Nephron progenitor cell (in vitro differentiated cells): ENCODE measurements at places on chromosomes 4 and X.

DNA sequence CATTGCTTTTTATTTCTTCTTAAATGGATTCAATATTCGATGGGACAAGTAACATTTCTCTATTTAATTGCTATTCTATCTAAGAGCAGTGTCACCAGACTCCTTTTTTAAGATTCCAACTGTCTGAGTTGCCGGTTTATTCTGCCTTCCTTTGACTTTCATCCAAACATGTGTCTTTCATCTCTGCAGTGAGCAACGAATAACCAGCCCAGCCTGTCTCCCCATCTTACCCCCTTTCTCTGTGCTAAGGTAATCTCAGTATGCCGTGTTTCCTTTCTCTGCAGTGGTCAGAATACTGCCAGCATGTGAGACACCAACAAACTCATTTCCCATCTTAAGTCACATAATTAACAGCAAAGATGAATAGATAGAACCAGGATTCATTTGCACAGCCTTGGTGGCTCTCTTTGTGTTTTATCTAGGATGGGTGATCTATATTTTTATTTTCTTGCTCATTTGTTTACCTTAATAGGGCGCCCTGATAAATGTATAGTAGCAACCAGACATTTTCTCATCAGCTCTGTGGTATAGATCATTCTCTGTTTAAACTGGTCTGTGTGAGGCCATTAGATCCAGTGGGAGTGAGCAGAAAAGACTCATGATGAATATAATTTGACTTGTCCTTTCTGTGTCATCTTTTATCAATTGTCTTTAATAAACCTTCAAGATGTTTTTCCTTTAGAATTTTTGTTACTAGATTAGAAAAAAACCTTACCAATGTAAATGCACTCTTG is 394.8 kb upstream of the IGFBP7 start:
- peaks cover 14% of the 10 kb centered on the region for H3K4me1 ChIP-seq
- DNase-seq: no peak
- no peak overlapping the region for H3K4me3 ChIP-seq
- no peaks in the 10 kb centered on the region for H3K36me3 ChIP-seq

DNA sequence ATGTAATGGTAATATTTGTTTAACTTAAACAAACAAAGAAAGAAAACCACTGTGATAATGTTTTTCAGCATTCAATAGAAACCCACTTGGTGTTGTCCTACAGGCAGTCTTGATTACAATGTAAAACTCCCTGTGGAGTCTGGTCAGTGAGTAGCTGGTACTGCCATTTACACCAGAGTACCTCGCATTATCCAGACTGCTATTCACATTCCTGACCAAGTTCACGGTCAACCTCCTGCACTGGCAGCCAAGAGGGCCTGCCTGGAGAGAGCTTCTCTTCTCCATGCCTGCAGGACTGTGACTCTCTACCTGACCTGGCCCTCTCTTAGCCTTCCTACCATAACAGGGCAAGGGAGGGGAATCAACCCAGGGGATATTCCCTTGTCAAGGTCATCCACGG is 2.9 kb upstream of the LONRF3 start:
- H3K4me1 ChIP-seq: peaks cover 14% of the 10 kb centered on the region
- H3K36me3 ChIP-seq: no peaks in the 10 kb centered on the region
- no peak overlapping the region for H3K4me3 ChIP-seq
- H3K27me3 ChIP-seq: peaks cover 94% of the 10 kb centered on the region

DNA sequence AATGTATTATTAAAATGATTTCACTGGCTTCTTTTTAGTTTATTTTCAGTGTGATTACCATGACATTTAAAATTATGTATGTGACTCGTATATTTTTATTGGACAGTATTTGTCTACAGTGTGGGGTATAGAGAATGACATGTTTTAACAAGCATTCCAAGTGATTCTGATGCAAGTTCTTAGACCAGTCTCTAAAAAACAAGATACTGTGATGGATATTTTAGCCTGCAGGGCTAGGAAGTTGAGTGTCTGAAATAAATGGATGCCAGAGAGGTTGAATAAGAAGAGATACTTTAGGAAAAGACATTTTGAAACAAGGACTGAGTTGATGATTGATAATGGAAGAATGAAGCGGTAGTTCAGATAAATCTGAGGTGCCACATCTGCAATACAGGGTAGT is 3.5 kb upstream of the MAD2L1 start:
- no peak overlapping the region for H3K4me3 ChIP-seq
- H3K36me3 ChIP-seq: no peaks in the 10 kb centered on the region
- peaks cover 24% of the 10 kb centered on the region for H3K4me1 ChIP-seq
- no peaks in the 10 kb centered on the region for H3K27me3 ChIP-seq
- DNase-seq: no peak

GRCh38 chr4:142351958-142352357 is 494.1 kb downstream of the INPP4B start:
- no peak for DNase-seq
- H3K36me3 ChIP-seq: peaks cover 2% of the 10 kb centered on the region
- no peaks in the 10 kb centered on the region for H3K27me3 ChIP-seq
- H3K4me3 ChIP-seq: no peak overlapping the region
- H3K27ac ChIP-seq: no peak overlapping the region

GRCh38 chr4:163193717-163194116 is 27.0 kb upstream of the NAF1 start:
- H3K36me3 ChIP-seq: peaks cover 18% of the 10 kb centered on the region
- H3K4me3 ChIP-seq: no peak overlapping the region
- no peaks in the 10 kb centered on the region for H3K27me3 ChIP-seq
- no peaks in the 10 kb centered on the region for H3K4me1 ChIP-seq
- H3K27ac ChIP-seq: no peak overlapping the region
- DNase-seq: no peak

- peaks cover 35% of the 10 kb centered on the region for H3K4me1 ChIP-seq
- DNase-seq: no peak
- H3K27ac ChIP-seq: no peak overlapping the region
- no peak overlapping the region for H3K4me3 ChIP-seq
- peaks cover 3% of the 10 kb centered on the region for H3K27me3 ChIP-seq
- H3K36me3 ChIP-seq: no peaks in the 10 kb centered on the region
Measured at GRCh38 chr4:169618286-169618685, 2.1 kb upstream of the CLCN3 start.

GRCh38 chrX:72029483-72030411 is 102.0 kb downstream of the RTL5 start:
- H3K36me3 ChIP-seq: no peaks in the 10 kb centered on the region
- no peak overlapping the region for H3K27ac ChIP-seq
- no peaks in the 10 kb centered on the region for H3K27me3 ChIP-seq
- H3K4me1 ChIP-seq: peaks cover 9% of the 10 kb centered on the region

GRCh38 chr4:105198541-105198940 is 51.9 kb downstream of the TET2 start:
- no peaks in the 10 kb centered on the region for H3K27me3 ChIP-seq
- no peaks in the 10 kb centered on the region for H3K4me1 ChIP-seq
- no peak overlapping the region for H3K27ac ChIP-seq
- peaks cover 14% of the 10 kb centered on the region for H3K36me3 ChIP-seq
- no peak for DNase-seq

- no peak overlapping the region for H3K27ac ChIP-seq
- DNase-seq: no peak
- no peaks in the 10 kb centered on the region for H3K36me3 ChIP-seq
- H3K4me3 ChIP-seq: no peak overlapping the region
- H3K27me3 ChIP-seq: no peaks in the 10 kb centered on the region
Measured at GRCh38 chr4:168386002-168386401, 67.5 kb upstream of the DDX60 start.

DNA sequence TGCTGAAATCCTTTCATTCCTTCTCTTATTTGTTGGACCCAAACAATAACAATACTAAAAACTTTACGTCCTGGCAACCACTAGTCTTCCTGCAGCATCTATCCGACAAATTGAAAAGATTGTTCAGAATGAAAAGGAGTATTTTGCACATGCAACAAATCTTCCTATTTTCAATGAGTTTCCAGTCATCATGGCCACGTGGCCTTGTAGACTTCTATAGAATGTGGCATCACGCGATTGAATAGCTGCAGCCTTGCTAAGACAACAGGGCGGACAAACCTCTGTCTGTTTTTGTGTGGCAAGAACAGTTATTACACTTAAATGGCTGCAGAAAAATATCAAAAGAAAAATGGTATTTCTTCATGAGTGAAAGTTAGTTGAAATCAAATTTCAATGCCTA is 297.9 kb upstream of the LCORL start:
- peaks cover 15% of the 10 kb centered on the region for H3K4me1 ChIP-seq
- no peak for DNase-seq
- no peak overlapping the region for H3K4me3 ChIP-seq
- H3K27me3 ChIP-seq: peaks cover 3% of the 10 kb centered on the region
- no peak overlapping the region for H3K27ac ChIP-seq

- H3K4me3 ChIP-seq: no peak overlapping the region
- no peaks in the 10 kb centered on the region for H3K4me1 ChIP-seq
- peaks cover 3% of the 10 kb centered on the region for H3K27me3 ChIP-seq
- H3K36me3 ChIP-seq: no peaks in the 10 kb centered on the region
- H3K27ac ChIP-seq: no peak overlapping the region
- DNase-seq: no peak
Measured at GRCh38 chrX:50913520-50913919, 3.0 kb downstream of the BMP15 start.

DNA sequence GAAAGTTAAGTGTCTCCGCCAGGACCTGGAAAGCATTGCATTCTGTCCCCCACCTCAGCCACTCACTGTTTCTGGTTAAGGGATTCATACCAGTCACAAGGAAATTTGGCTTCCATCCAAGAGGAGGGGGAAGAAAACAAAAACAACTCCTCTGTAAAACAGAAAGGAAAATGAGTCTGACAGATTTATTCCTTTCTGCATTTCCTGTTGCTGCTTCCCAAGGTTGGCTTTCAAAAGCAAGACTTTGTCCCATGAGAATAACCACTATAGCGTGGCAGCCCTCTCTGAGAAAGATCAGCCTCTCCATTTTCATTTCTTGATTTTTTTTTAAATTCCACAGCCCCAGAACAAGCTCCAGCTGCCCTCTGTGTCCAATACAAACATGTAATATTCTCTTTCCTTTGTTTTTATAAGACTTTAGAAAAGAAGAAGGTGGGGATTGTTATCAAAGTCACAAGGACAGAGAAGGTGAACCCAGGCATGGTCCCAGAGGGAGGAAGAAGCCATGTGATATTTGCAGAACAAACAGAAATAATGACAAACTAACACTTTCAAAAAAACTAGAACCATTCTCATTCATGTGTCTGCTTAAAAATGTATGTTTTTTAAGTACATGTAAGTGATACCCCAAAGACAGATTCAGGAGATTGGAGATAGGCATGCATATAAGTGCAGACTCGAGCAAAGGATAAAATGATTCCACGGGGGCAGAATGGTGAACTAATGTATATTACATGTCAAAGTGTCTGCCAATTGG is 90.7 kb upstream of the DCLK2 start:
- peaks cover 47% of the 10 kb centered on the region for H3K4me1 ChIP-seq
- no peaks in the 10 kb centered on the region for H3K36me3 ChIP-seq
- H3K4me3 ChIP-seq: peak overlapping the region; percentile 45
- H3K27me3 ChIP-seq: no peaks in the 10 kb centered on the region
- peak; percentile 7 for DNase-seq

- H3K4me1 ChIP-seq: no peaks in the 10 kb centered on the region
- H3K27me3 ChIP-seq: peaks cover 8% of the 10 kb centered on the region
- no peak overlapping the region for H3K27ac ChIP-seq
- H3K36me3 ChIP-seq: no peaks in the 10 kb centered on the region
- no peak for DNase-seq
Measured at GRCh38 chr4:48167538-48168263, 33.7 kb upstream of the TXK start.

DNA sequence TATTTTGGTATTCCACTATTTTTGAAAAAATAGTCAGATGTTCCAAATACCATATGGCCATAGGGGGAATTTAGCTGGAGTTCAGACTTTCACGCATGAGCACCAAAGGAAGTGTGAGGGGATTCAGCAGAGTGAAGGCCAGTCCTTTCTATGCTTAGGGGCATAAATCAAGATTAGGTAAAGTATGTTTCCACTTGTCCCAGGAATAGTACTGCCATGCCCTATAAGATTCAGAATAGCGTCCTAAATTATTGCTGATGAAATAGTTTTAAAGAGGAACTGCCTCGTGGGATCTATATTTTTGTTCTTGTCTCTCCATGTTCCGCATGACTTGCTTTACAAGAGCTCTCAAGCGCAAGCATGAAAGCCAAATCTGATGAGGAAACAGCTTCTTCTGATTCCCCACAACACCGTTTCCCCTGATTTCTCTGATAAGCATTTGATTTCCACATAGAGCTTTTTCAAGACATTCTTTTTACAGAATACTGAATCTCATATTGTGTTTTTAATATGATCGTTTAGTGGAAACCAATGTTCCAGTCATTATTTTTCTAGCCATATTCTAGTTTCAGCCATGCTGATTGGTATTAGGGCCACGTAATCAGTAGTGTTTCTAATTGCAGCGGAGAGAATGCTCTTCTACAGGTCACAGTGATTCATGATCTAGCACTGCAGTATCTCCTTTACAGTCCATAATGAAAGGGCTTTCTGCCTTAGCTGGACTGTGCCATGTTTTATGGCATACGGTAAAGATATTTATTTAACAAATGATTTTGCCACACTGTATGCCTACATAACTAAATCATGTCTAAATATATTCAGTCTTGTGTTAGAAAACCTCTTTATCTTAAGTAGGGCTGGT is 492.3 kb downstream of the CENPC start:
- H3K4me3 ChIP-seq: no peak overlapping the region
- H3K36me3 ChIP-seq: no peaks in the 10 kb centered on the region
- peaks cover 29% of the 10 kb centered on the region for H3K4me1 ChIP-seq
- H3K27me3 ChIP-seq: peaks cover 3% of the 10 kb centered on the region
- H3K27ac ChIP-seq: peak overlapping the region; percentile 93

DNA sequence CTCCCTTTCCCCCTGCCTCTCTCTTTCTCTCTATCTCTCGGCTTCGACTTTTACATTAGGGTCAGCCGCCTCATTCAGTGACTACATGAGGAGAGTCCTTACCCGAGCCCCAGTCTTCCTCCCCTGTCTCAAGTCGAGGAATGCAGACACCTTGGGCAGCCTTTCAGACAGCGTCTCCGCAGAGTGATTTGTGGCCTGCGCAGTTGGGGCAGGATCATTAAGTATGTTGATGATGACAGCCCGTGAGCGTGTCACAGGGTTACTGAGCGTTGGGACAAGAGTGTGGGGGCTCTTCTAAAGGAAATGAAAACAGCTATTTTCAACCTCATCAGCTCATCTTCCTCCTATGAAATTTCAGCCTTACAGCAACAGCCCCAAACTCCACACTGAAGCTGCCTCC is 312.1 kb upstream of the GATB start:
- peaks cover 20% of the 10 kb centered on the region for H3K27me3 ChIP-seq
- H3K4me3 ChIP-seq: no peak overlapping the region
- peak overlapping the region; percentile 92 for H3K27ac ChIP-seq
- no peaks in the 10 kb centered on the region for H3K36me3 ChIP-seq

GRCh38 chr4:46441136-46441859 is 51.4 kb upstream of the GABRA2 start:
- no peak overlapping the region for H3K27ac ChIP-seq
- H3K27me3 ChIP-seq: no peaks in the 10 kb centered on the region
- no peaks in the 10 kb centered on the region for H3K36me3 ChIP-seq
- no peak overlapping the region for H3K4me3 ChIP-seq

DNA sequence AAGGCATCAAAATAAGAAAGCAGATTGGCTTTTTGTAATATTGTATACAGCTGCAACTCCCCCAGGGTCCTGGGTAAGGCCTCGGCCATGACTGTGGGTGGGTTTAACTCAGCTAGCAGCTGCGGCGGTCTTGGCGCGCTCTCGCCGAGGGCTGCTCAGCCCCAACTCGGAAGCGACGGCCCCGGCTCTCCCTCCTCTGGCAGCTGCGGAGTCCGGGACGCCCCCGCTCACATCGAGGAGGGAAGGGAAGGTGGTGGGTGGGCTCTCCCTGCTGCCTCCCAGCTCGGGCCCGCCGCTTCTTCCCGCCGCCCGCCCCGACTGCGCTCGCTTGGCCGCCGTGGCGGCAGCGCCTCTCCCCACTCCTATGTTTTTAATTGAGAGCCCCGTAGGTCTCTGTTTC is 51.2 kb downstream of the GPR50 start:
- no peaks in the 10 kb centered on the region for H3K36me3 ChIP-seq
- DNase-seq: peak; percentile 37
- H3K27me3 ChIP-seq: peaks cover 48% of the 10 kb centered on the region
- H3K4me1 ChIP-seq: no peaks in the 10 kb centered on the region

- H3K36me3 ChIP-seq: no peaks in the 10 kb centered on the region
- peaks cover 4% of the 10 kb centered on the region for H3K4me1 ChIP-seq
- no peak overlapping the region for H3K27ac ChIP-seq
Measured at GRCh38 chr4:114034189-114034588, 54.7 kb upstream of the ARSJ start.
